Lung (tissue), 17 donors: ENCODE measurements at places on chromosomes 5 and 9. TPM values are rescaled to one million over a fixed set of nuclear protein-coding genes. Genes with fewer than 3 reads are reported as not detected.

Gene IFNA4
- total RNA-seq = not detected

Gene AJM1
- 4.3 TPM for total RNA-seq

DNA sequence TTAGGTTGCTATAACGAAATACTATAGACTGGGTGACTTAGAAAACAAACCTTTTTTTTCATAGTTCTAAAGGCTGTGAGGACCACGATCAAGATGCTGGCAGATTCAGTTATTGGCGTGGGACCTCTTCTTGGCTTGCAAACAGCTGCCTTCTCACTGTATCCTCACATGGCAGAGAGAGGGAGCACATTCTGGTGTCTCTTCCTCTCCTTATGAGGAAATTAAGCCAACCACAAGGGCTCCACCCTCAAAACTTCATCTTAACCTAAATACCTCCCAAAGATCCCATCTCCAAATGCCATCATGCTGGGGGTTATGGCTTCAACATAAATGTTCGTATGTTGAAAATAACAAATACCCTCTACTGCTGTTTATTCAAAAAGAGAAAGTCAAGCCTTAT lies 197.1 kb downstream of the CEMIP2 start:
- DNase-seq = no peak

DNA sequence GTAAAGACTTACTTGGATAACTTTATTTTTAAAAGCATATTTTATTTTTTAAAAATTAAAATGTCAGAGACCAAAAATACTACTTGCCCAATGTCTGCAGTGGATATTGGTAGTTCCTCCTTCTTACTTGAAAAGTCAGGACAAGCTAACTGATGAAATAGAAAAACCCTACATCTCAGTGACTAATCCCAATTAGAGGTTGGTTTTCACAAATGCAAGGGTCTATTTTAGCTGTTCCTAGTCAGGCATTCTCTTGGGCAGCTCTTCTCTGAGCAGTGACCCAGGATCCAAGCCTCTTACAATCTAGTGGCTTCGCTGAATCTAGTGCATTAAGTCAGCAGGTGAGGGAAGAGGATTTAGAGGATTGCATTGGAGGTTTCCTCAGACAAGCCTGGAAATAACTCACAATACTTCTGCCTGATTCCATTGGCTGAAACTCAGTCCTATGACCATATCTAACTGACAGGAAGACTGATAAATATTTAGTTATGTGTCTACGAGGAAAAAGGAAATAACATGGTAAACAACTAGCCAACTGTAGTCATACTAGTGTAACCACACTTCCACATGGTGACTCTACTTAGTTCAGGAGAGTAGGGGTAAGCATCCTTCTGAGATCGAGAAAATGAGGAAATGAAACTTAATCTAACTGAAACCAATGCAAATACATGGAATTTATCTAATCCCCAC lies 34.2 kb upstream of the MIER3 start:
- DNase-seq = no peak

- DNase-seq = peak; percentile 29
Measured at GRCh38 chr5:154058055-154059038, 19.6 kb downstream of the MFAP3 start.

- no peak for DNase-seq
Measured at GRCh38 chr9:125412166-125412565, 150.5 kb downstream of the GAPVD1 start.
